ENCODE measurements at places on chromosomes 7 and 10.

DNA sequence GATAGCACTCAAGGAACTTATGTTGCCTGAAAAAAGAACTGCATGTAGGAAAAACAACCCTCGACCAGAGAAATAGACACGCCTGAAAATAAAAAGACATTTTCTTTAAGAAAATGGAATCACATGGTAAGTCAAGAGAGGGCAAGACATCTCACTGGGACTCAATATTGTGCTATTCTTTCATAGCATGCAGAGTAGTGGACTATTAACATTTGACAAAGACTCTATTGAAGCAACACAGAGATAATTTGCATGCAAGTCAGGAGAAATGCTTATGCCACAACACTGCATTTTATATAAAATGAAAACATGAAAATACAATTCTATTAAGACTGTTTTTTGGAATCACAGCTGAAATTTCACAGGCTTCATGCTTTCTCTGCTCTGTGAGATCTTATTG is 77.9 kb upstream of the RHOBTB1 start:
- no peak for DNase-seq

DNA sequence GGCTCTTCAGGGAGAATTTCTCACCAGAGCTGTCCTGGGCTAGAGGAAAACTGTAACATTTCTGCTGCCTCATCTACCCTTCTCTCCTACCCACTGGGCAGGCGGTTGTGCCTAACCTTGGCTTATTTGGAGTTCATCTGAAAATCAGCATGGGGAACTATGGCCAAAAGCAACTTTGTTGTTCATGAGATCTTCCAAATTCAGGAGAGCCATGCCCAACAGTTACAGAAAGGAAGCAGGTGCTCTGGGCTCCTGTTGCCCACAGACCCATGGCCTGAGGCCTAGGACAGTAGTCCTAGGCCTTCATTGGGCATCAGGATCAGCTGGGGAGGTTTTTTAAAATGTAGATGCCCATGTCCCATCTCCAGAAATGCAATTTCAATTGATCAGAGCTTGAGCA is 85.2 kb downstream of the GRID1 start:
- no peak for DNase-seq

DNA sequence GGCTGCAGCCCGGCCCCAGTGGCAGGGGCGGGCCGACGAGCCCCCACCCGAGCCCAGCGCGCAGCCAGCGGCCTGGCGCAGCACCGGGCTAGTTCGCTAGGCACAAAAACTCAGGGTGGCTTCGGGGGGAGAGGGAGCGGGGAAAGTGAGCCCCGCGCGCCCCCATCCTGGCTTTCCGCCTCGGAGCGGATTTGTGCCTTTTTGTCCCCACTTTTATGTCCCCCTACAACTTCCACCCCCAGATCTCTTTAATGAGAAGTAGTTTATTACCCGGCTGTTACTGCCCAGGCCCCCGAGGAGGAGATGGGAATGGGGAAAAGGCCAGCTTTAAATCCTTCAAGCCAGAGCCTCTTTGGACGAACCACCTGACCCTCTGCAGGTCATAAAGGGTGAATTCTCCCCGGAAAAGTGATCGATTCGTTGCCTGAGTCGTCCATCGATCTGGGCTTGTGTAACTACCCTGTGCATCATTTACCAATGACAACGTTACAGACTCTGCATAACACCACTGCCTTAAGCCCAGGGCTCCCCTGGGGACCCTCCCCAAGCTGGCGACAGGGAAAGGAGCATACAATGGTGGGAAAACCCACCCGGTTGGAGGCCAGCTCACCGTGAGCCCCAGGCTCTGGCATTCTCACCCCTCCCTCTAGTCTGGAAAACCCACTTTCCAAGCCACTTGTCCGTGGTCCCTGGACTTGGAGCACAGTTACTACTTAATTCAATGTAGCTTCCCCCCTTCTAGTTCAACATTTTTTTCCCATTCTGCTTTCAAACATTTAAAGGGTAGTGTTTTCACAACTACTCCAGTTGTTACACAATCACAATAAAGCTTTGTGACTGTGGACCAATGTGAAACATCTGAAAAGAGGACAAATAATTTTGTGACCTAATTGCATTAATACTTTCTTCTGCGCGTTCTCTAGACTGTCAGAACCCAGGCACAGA is 748 bp upstream of the SH3PXD2A start:
- DNase-seq, result no peak

- no peak for DNase-seq
These were observed 485.4 kb downstream of the HTR7 start for GRCh38 chr10:90372451-90372850.

DNA sequence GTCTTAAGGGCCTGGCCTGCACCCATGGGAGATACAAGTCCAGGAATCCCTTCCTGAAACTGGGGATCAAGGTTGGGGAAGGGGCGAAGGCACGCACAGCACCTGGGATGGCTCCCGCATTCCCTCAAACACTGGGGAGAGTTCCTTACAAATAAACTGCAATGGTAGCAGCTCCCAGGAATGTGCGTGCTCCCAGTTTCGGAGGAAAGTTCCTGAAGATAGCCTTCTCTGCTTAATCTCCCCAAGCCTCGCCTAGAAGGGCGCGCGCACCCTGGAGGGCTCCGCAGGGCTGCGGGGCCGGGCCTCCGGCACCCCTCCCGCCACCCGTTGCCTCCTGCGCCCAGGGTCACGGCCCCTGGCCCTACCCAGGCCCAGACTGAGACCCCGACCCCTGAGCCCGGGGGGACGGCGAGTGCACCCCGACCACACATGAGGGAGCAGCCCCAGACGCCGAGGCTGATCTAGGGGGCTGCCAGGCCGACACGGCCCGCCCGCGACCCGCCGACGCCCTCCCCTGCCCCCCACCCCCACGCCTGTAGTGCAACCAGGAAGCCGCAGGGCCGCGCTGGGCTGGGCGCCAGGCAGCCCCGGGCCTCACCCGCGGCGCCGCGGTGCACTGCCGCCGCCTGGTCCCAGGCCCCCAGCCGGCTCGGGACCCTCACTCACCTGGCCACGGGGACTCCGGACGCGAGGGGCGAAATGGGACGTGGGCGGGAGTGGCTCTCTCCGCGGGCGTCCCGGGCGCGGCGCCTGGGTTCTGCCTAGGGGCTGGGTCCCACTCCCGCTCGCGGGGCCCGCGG is 460 bp downstream of the ANXA11 start:
- no peak for DNase-seq

DNA sequence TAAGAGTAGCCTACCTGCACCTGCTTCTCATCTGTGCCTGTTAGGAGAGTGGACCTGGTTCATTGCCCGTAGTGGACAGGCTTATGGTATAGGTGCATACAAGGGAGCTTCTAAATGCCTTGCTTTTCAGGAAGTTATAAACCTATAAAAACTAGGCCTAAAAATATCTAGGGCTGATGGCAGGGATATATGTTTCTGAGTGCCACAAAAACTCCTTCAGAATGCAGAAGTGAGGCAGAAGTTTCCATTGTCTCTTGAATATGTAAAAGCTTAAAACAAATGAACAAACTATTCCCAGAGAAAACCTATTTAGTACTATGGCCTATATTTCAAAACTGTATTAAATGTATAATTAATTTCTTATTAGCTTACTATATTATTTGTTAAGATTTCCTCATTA is 91.8 kb downstream of the RNLS start:
- no peak for DNase-seq

DNA sequence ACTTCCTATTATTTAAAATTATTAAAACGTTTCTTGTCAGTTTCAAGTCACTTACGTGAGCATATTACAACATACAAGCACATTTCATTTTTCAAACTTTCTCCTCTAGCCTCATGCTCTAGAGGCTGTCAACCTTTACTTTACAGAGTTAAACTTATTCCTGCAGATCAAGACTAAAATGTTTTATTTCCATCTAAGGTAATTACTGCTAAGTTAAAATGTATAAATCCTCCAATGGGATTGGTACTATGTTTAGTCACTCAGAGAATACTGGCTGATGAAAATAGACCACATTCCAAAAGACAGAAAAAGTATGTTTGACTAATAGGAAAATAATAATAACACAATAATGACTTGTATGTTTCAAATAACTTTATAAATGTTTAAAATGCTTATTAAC is 8.4 kb upstream of the TRDMT1 start:
- DNase-seq, result no peak

DNA sequence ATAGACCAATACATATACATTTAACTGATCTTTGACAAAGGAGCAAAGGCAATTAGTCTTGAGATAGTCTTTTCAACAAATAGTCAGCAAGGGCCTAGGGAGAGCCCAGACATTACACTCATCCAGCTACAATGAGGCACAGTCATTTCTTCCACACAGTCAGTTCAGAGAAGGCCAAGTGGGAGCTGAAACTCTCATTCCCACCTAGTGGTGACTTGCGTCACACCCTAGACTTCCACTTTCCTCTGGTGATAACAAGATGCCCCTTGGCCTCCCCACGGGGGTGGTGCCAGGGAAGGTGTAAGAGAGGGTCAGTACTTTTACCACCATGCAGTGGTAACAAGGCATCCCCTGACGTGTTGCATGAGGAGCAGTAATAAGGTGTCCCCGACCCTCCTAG is 8.0 kb downstream of the FRMPD2 start:
- DNase-seq, result no peak

DNA sequence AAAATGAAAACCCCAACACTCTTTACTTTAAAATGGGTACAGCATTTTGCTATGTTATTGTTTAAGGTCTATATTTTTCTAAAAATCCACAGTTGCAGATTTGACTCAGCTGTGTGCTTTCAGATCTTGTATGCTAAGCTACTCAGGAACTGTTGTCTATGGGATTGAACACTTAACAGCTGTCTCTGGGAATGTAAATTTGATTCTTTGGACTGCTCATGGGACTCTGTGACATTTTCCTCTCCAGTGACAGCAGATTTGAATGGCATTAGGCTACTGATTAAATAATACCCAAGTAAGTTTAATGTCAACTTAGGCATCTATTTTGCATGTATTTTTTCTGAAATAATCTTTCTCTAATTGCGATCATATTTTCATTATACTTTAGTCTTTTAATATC is 1.7 kb upstream of the CD36 start:
- no peak for DNase-seq

DNA sequence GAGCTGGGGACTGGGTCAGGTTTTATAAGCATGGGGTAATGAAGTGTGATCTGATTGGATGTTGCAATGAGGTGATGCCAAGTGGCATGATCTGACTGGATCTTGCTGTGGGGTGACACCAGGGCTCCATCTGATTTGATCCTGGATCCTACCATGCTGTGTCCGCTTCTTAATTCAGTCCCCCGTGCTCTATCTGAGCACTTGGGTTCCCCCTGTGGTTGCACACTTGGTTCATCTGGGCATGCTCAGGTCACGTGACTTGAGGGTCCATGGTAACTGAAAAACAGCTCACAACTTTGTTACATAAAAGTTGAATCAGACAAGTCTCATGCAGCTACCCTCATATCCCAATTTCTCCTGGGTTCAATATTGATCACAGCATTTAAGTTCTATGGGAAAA is 448.6 kb upstream of the NRP1 start:
- no peak for DNase-seq

GRCh38 chr7:128914566-128915151 is 4.2 kb upstream of the KCP start:
- DNase-seq, result no peak

- no peak for DNase-seq
These were observed 591 bp downstream of the UBE2H start for GRCh38 chr7:129952086-129952652.

- peak; percentile 50 for DNase-seq
These were observed 340.2 kb upstream of the CELF2 start for GRCh38 chr10:10677479-10677878.
